ENCODE measurements at places on chromosomes 16 and 17. TPM values are rescaled to one million over a fixed set of nuclear protein-coding genes. Genes with fewer than 3 reads are reported as not detected.

- no peaks in the 10 kb centered on the region for H3K36me3 ChIP-seq
- no peak overlapping the region for H3K4me3 ChIP-seq
- H3K27ac ChIP-seq = peak overlapping the region; percentile 93
Measured at GRCh38 chr17:17728550-17729251, 47.4 kb downstream of the RAI1 start.

DNA sequence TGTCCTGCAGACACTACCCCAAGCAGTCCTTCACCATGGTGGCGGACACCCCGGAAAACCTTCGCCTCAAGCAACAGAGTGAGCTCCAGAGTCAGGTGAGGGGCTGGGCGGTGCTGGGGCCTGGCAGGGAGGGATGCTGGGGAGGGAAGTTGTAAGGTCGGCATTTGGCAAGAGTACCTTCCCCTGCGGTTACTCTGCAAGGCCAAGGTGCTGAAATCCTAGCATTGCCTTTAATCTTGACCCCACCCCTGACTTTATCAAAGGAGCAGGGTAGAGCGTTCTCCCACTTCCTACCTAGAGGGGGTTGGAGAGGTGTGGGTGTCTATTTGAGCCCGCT lies 20.5 kb downstream of the LASP1 start:
- no peak for DNase-seq
- H3K4me1 ChIP-seq = peaks cover 11% of the 10 kb centered on the region
- H3K4me3 ChIP-seq = no peak overlapping the region
- no peaks in the 10 kb centered on the region for H3K27me3 ChIP-seq

- H3K27me3 ChIP-seq = no peaks in the 10 kb centered on the region
- no peak for DNase-seq
- peak overlapping the region; percentile 56 for H3K27ac ChIP-seq
Measured at GRCh38 chr16:17377360-17378324, 93.1 kb downstream of the XYLT1 start.

- no peaks in the 10 kb centered on the region for H3K4me1 ChIP-seq
- H3K27me3 ChIP-seq = no peaks in the 10 kb centered on the region
- no peak overlapping the region for H3K4me3 ChIP-seq
- H3K36me3 ChIP-seq = no peaks in the 10 kb centered on the region
- no peak for DNase-seq
Measured at GRCh38 chr17:80844418-80844990, 147.1 kb upstream of the CHMP6 start.

GRCh38 chr16:69861292-69862030 lies 89.7 kb upstream of the CLEC18A start:
- H3K4me1 ChIP-seq = no peaks in the 10 kb centered on the region
- peak overlapping the region; percentile 21 for H3K4me3 ChIP-seq
- H3K36me3 ChIP-seq = no peaks in the 10 kb centered on the region
- DNase-seq = peak; percentile 34
- no peaks in the 10 kb centered on the region for H3K27me3 ChIP-seq
- peak overlapping the region; percentile 67 for H3K27ac ChIP-seq

- H3K27ac ChIP-seq = peak overlapping the region; percentile 70
- H3K27me3 ChIP-seq = no peaks in the 10 kb centered on the region
- H3K4me1 ChIP-seq = no peaks in the 10 kb centered on the region
Measured at GRCh38 chr17:1639549-1640180, 5.9 kb downstream of the SCARF1 start.

DNA sequence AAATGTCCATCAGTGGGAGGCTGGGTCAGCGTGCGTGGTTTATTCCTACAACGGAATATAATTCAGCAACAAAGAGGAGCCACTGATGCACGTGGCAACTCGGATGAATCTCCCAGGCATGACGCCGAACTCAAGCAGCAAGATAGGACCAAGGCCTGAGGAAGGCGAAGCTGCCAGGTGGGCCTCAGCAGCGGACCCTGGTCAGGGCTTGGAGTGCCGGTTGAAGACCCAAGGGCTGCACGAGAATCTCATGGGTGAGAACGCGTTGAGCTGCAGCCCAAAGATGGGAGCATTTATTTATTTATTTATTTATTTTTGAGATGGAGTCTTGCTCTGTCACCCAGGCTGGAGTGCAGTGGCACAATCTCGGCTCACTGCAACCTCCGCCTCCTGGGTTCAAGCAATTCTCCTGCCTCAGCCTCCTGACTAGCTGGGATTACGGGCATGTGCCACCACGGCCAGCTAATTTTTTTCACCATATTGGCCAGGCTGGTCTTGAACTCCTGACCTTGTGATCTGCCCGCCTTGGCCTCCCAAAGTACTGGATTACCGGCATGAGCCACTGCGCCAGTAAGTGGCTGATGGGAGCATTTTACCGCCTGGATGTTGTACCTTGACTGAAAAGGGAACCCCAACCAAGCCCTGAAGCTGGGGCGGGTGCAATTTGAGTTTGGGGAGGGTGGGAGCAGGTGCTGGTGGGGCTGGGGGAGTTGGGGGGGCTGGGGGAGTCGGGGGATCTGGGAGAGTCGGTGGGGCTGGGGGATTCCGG lies 18.1 kb upstream of the BAHCC1 start:
- no peaks in the 10 kb centered on the region for H3K36me3 ChIP-seq
- no peak for DNase-seq
- H3K4me1 ChIP-seq = no peaks in the 10 kb centered on the region

DNA sequence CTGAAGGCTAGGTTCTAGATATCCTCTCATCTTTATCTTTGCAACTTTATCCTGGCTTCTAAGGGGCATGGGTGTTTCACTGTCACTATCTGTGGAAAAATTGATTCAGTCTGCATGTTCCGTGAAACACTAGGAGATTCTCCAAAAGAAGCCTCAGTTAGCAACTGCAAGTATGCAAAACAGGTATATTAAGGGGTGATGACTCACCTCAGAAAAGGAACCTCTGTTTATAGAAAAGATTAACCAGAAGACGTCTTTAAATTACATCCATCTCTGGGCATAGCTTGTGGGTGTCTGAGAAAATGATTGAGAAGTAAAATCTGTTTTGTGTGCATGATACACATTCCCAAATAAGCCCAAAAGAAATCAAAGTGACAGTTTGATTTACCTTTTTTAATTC lies 353.8 kb upstream of the HSBP1 start:
- H3K4me3 ChIP-seq = no peak overlapping the region
- no peaks in the 10 kb centered on the region for H3K36me3 ChIP-seq
- no peaks in the 10 kb centered on the region for H3K4me1 ChIP-seq
- DNase-seq = no peak

DNA sequence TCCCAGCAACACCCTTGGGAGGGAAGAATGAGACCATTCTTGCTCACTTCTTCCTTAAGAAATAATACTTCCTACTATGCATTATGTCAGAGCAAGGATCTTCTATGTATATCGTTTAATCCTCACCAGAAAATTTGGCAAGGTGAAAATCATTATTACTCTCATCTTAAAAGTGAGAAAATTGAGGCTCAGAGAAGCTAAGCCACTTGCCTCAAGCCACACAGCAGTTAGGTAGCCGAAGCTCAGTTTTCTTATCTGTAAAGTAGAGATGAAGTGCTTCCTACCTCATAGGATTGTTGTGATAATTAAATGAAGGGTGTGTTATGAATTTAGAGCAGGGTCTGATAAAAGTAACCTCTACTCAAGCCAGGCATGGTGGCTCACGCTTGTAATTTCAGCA lies 368.9 kb upstream of the ASIC2 start:
- no peaks in the 10 kb centered on the region for H3K4me1 ChIP-seq
- no peaks in the 10 kb centered on the region for H3K36me3 ChIP-seq
- DNase-seq = no peak
- H3K4me3 ChIP-seq = no peak overlapping the region
- H3K27me3 ChIP-seq = no peaks in the 10 kb centered on the region

GRCh38 chr16:78098595-78099270 lies 721 bp upstream of the WWOX start:
- no peaks in the 10 kb centered on the region for H3K36me3 ChIP-seq
- no peaks in the 10 kb centered on the region for H3K4me1 ChIP-seq
- DNase-seq = no peak

DNA sequence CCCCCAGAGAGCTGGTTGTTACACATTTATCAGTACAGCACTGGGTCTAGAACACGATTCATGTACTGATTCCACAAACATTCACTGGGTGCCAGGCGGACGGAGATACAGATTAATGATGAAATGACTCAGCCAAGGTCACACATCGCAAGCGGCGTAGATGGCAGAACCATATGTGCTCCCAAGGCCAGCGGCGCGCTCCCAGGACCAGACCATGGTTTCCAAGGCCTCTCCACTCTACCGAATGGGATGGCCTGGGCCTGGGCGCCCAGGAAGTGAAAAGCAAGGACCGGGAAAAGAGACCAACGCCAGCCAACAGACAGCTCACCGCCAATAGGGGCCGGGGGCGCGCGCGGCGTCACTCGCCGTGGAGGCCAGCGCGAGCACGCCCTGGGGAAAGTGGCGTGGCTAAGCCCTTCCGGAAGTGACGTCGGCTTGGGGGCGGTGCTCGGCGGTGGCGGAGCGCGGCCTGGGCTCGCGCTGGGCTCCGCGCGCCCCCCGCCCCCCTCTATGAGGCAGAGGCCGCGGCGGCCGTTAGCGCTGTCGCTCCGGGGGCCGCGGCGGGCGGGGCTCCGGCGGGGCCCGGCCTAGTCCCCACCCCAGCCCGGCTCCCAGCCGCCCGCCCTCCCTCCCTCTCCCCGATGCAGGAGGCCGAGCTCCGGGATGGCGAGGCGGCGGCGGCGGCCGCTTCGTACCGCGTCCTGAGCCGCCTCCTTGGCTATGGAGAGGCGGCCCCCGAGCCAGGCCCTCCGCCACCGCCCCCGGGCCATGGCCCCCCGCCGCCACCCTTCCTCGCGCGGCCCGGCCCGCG lies at the start of gene SOCS7:
Gene SOCS7, plus strand, starts transcription at position 433 of the 811 bp plus-strand sequence. Its CDS starts 209 bp downstream, at position 642.
- peak within 1 kb of the TSS; percentile 92 for H3K4me3 ChIP-seq
- H3K4me1 ChIP-seq = peaks cover 4% of the 10 kb centered on the region
- DNase-seq = peak; percentile 81
- H3K27me3 ChIP-seq = no peaks in the 10 kb centered on the region
- peak within 1 kb of the TSS; percentile 85 for H3K27ac ChIP-seq
- H3K36me3 ChIP-seq = no peaks in the 10 kb centered on the region

HSPB9 gene
- not detected for total RNA-seq

SOCS1 gene
- 5.6 TPM for total RNA-seq

Measured in breast epithelium (tissue), 4 donors.